ENCODE measurements at places on chromosomes 7 and 10.

- peaks cover 4% of the 10 kb centered on the region for H3K4me1 ChIP-seq
- no peaks in the 10 kb centered on the region for H3K27me3 ChIP-seq
- no peak overlapping the region for H3K27ac ChIP-seq
- H3K36me3 ChIP-seq: no peaks in the 10 kb centered on the region
Observed at GRCh38 chr10:58817201-58817846, 304.7 kb downstream of the BICC1 start.

- H3K27me3 ChIP-seq: no peaks in the 10 kb centered on the region
- no peak for DNase-seq
- H3K27ac ChIP-seq: no peak overlapping the region
- H3K36me3 ChIP-seq: no peaks in the 10 kb centered on the region
Observed at GRCh38 chr7:64614812-64615211, 51.1 kb upstream of the ZNF107 start.

DNA sequence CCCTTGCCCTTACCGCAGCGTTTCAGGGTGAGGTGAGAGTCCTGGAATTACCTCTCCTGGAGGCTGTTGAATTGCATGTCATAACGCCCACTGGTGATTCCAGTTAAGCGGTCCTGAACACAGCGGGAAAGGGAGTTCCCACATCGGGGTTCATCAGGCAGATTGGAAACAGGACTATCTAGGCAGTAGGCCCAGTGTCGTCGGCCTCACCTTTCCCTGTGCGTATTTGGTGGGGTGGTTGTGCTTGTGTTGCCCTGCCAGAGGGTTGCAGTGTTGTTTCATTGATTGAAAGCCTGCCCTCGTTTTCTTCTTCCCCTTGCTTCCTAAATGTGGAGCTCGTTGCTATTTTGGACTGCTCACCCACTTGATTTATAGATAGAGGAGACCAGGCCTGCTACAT is 10.6 kb upstream of the SUN1 start:
- peaks cover 41% of the 10 kb centered on the region for H3K36me3 ChIP-seq
- no peak for DNase-seq
- no peak overlapping the region for H3K4me3 ChIP-seq

DNA sequence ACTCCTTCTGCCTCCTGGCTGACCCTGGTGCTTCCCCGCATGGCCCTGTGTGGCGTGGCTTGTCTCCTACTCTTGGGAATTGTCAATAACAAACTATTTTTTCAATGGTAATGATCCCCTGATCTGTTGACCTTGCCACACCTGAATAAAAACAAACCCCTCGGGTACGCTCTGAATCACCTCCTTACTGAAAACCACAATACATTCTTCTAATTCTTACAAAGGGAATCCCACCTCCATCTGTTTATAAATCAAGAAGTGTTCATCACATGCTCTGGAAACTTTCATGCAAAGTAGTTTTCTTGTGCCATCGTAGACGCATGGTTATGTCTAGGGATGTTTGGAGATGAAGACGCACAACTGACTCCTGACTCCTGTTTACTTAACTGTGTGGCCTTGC is 245.8 kb downstream of the FRMD4A start:
- DNase-seq: no peak
- peaks cover 15% of the 10 kb centered on the region for H3K4me1 ChIP-seq
- H3K27me3 ChIP-seq: no peaks in the 10 kb centered on the region
- no peaks in the 10 kb centered on the region for H3K36me3 ChIP-seq
- no peak overlapping the region for H3K27ac ChIP-seq

DNA sequence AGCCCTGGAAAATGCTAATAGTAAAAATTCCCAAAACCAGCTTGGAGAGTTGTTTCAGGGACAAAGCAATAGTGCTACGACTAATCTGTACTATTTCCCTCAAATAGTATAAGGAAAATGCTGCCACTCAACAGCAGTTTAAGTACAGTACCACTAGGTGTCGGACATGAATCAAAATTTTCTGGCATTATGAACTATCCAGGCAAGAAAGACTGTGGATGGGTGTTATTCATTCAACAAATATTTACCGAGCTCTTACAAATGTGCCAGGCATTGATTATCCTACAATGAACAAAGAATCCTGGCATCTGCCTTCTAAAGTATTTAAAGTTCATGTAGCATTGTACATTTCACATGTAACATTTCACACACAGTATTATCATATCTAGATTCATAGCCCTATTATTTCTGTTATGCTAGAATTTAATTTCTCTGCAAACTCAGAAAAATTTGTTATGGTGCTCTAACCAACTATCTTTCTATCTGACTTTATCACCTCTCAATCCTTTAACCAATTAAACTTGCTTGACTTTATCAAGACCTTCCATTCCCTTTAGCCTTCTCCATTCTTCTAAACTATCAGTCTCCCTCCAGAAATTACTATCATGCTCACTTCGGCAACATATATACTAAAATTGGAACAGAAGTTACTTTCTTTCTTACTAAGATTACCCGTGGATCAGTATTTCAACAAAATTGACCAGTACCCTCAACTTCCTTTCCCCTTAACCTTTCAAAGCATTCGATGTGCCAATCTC is 80.6 kb downstream of the ARHGAP21 start:
- no peaks in the 10 kb centered on the region for H3K4me1 ChIP-seq
- peaks cover 13% of the 10 kb centered on the region for H3K36me3 ChIP-seq
- no peaks in the 10 kb centered on the region for H3K27me3 ChIP-seq
- H3K4me3 ChIP-seq: no peak overlapping the region

- H3K27me3 ChIP-seq: peaks cover 16% of the 10 kb centered on the region
- H3K4me1 ChIP-seq: peaks cover 5% of the 10 kb centered on the region
- no peaks in the 10 kb centered on the region for H3K36me3 ChIP-seq
Observed at GRCh38 chr10:100642295-100642994, 102.9 kb upstream of the PAX2 start.
